ENCODE measurements at places on chromosomes 4 and X.

GRCh38 chr4:140070973-140071372, 83.0 kb downstream of the MAML3 start:
- no peak for DNase-seq

GRCh38 chr4:89995006-89995405, 100.4 kb downstream of the MMRN1 start:
- DNase-seq = no peak

- no peak for DNase-seq
Measured at GRCh38 chr4:19177616-19178015, 1074.1 kb upstream of the SLIT2 start.

DNA sequence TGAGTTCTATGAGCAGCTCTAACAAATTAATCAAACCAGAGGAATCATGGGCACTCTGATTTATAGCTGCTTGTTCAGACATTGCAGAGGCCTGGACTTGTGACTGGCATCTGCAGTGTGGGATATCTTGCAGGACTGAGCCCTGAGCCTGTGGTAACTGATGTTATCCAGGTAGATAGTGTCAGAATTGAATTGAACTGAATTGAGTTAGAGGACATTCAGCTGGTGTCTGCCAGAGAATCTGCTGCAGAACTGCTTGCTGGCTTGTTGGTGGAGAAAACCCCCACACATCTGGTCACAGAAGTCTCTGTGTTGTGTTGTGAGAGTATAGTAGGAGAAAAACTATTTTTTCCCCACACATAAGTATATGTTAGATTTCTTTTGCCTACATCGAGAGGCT, 42.2 kb downstream of the SMIM20 start:
- no peak for DNase-seq

DNA sequence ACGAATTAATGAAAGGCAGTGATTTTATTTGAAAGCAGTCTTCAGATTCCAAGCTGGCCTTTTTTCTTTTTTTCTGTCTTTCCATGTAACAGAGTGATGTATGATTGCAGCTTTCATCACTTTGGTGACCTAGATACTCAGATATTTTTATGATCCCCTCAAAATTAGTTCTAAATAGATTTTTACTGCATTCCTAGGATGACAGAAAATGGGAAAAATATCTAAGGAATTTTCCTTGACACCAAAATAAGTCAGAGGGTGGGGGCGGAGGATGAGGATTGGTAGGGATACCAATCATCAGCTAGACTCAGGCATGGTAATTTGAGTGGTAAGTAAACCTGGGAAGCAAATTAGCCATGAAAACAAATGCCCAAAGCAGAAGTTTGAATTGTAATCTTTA, 11.9 kb upstream of the HMGB2 start:
- DNase-seq = no peak

- no peak for DNase-seq
Measured at GRCh38 chrX:7069556-7069955, 78.0 kb upstream of the STS start.

- no peak for DNase-seq
Measured at GRCh38 chrX:2442694-2443093, 58.1 kb downstream of the DHRSX start.

- DNase-seq = no peak
Measured at GRCh38 chrX:76555816-76556215, 128.3 kb downstream of the MAGEE1 start.

DNA sequence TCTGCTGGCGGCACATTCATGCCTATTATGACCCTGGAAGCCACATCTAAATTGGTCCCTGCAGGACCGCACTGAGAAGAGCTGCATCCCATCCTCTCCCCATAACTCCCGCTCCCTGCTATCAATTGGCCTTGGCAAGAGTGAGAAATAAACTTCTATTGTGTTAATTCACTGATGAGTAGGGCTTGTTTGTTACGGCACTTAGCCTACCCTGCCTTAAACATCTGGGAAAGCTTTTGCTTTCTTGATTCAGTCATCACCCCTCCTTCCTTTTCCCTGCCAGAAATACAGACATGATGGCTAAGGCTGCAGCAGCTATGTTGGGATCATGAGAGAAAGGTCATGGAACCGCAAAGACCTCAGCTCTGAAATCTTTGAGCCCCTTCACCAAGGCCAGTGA, 36.5 kb downstream of the SUPT20HL2 start:
- DNase-seq = no peak

DNA sequence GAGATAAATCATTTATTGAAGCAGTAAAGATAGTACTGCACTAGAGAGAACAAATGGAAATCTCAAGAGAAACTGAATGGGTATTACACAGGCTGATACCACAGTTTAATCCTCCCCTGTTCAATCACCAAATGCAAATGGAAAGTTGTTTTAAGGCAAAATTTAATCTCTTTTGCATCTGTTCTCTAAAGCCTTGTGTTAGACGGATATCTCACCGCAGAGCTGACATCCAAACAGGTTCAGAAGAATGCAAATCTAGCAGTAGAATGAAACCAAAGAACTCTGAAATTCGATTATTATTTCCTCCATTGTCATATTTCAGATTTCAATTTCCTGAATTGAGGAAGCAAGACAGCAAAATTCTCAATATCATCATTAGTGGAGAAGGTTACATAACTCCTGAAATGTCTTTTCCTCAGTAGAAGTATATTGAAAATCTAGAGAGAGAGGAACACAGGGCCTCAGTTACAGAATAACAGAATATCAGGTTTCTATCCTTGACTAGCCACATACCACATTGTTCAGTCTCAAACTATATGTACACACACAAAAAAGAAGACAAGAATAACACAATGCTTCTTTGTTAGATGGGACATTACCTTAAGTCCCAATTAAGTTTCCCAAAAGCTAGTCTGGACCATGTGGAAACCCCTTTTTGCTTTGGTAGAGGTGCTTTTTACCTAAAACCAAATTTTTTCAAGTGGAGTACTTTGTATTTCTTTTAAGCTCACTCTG, 94.1 kb upstream of the BANK1 start:
- DNase-seq = no peak

DNA sequence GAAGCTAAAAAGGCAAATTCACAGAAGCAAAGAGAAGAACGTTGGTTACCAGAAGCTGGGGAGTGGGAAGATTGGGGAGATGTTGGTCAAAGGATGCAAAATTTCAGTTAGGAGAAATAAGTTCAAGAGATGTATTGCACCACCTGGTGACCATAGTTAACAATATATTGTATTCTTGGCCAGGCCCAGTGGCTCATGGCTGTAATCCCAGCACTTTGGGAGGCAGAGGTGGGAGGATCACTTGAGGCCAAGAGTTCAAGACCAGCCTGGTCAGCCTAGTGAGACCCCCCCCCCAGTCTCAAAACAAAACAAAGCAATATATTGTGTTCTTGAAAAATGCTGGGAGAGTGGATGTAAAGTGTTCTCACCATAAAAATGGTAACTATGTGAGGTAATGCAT, 67.9 kb downstream of the TAB3 start:
- DNase-seq = no peak

- DNase-seq = no peak
Measured at GRCh38 chr4:80321776-80322175, 13.8 kb upstream of the CFAP299 start.

DNA sequence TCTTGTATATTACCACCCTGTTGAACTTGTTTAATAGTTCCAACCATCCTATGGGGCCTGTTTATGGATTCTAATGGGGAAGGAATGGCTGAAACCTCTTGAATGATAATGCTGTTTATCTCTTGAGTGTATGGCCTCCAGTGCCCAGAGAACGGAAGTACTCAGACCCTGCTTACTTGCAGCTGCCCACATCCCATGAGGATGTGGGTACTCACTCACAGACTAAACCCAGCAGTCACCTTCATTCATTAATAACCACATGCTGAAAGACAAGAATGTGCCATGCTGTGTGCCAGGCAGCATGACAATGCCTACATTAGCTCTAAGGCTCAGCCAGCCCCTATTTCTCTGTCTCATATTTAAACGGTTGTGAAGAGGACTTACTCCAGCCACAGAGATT, 5.9 kb upstream of the ARMCX5 start:
- no peak for DNase-seq

Measured in stimulated activated CD8-positive, alpha-beta memory T cell treated with anti-CD3 and anti-CD28 coated beads, Interleukin-4, amount 100 ng/mL, for 4 hours (primary cell).